ENCODE measurements at places on chromosomes 2 and 18.
A peak's percentile ranks its signal among the peaks of the same experiment; 100 is the strongest.

DNA sequence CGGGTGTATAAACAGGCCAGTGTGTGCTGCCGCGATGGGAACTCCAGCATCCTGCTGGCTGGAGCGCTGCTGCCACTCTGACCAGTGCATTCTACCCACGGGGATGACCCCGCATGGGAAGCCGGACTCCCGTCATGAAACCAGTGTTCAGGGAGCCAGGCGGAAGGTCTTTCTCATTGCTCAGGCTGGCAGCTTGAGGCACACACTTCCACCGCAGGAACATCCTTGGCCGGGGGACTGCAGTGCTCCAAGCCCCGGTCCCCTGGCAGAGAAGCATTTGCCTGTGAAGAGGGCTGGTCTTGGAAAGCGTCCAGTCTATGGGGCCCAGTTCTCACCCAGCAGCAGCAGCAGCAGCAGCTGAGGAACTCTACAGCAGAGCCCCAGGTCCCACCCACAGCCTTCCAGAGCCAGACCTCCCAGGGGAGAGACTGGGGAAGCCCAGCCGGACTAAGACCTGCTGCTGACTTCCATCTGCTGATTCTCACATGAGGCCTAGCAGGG, 235.9 kb downstream of the KLHL29 start:
- peak; percentile 73 for DNase-seq

DNA sequence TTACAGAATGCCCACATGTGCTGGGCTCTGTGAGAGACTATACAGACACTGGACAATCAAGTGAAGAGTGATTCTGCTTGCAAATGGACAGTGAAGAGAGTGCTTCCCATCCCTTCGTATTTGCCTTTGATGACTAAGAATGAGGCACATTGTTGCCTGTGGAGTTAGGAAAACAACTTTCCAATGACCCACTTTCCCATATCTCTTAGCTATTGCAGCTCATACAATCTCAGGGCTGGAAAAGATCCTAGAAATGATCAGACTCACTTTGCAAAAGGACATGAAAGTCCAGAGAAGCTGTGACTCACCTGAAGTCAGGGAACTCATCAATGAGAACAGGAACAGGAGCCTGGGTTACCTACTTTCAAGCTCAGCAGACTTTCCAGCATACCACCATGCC, 440.5 kb upstream of the TCF4 start:
- no peak for DNase-seq

- no peak for DNase-seq
Observed at GRCh38 chr18:23498117-23498516, 5.2 kb upstream of the RMC1 start.

GRCh38 chr2:45494275-45494977, 116.6 kb downstream of the SRBD1 start:
- DNase-seq: no peak

- peak; percentile 72 for DNase-seq
Observed at GRCh38 chr2:88739985-88740600, 48.6 kb downstream of the RPIA start.

GRCh38 chr2:161238265-161238559, 70.0 kb upstream of the PSMD14 start:
- no peak for DNase-seq
